KBM-7 (cell line): ENCODE measurements at places on chromosomes 3 and 15.

DNA sequence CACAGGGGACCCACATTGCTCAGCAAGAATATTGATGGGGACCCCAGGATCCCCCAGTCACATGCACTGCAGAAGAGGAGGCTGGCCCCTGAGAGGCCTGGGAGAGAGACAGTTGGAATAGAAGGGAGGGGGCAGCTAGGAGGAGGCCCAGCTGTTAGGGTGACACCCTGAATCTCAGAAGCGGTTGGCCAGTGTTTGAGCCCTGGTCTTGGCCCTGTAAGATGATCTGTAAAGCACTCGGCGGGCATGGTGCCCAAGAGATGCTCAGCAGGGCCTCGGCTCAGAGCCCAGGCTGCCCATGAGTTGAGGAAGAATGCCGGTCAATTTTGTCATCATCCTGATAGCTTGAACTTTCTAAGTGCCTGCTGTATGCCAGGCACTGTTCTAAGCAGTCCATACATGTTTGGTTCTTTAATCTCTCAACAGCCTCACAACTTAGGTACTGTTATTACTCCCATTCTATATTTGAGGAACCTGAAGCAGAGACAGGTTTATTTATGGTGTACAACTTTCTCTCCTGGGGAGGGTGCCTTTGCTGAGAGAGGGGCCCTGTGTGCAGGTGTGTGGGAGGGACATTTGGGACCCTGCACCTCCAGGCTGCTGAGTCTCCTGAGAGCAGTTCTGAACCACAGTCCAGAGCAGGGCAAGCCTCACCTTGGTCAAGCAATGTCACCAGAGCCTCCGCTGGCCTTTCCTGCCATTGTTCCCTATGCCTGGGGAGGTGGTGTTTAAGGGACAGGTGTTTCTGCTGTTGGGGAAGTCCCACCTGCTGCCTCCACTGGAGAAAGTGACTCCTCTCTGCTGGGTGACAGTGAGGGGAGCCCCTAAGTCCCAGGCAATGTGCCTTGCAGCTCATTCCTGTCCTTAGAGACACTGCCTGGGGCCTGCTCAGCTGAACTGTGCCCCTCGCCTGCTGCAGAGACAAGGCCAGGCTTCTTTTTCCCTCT, 26.0 kb downstream of the SLC6A6 start:
- DNase-seq, result no peak

GRCh38 chr3:141699897-141700296, 38.2 kb upstream of the RNF7 start:
- no peak for DNase-seq

- DNase-seq, result no peak
These were observed 11.0 kb upstream of the RAP2B start for GRCh38 chr3:153150991-153151390.

GRCh38 chr3:135762188-135762856, 203.2 kb upstream of the PPP2R3A start:
- no peak for DNase-seq

- no peak for DNase-seq
These were observed 137.9 kb upstream of the PRR20G start for GRCh38 chr3:127425505-127426443.

- no peak for DNase-seq
These were observed 134.8 kb downstream of the P2RY1 start for GRCh38 chr3:152969557-152970300.

GRCh38 chr15:56984681-56985481, 66.4 kb downstream of the TCF12 start:
- peak; percentile 39 for DNase-seq

DNA sequence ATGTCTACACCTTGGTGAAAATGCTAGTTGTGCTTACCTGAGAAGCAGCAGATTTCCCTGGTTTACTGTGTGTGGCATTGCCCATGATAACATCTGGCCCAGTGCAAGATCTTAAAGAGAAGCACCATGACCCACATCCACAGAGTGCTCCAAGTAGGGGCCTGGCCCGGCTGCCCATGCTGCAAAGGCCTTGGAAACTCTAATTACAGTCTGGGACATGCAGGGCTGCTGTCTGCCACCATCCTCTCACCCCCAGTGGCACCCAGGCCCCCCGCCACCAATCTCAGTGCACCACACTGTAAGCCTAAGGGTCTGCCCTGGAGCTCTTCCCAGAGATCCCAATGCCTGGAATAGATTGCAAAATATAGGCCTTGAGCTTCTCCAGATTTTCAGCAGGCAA, 132.6 kb downstream of the CHDH start:
- no peak for DNase-seq

GRCh38 chr3:49794431-49794830, 5.2 kb downstream of the CDHR4 start:
- DNase-seq, result no peak

GRCh38 chr3:105781871-105782270, 86.9 kb downstream of the CBLB start:
- DNase-seq, result no peak

DNA sequence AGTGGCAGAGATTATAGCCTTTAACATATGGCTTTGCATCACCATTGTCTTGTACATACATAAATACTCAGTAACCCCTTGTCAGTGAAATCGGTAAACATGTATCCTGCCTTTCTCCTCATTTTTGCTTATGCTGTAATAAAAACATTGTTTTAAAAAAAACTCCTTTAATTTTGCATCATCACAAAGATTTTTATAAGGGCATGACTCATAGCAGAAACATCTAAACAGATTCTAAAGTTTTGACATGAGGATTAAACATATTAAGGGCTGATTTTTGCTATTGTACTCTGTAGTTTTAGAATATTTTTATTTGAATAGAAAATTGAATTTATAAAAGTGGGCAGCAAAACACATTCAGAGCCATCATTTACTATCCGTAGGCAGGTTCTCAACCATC, 275.9 kb downstream of the ZIC4 start:
- DNase-seq, result no peak

- DNase-seq, result no peak
These were observed 346.9 kb upstream of the ROBO1 start for GRCh38 chr3:80114694-80115093.

DNA sequence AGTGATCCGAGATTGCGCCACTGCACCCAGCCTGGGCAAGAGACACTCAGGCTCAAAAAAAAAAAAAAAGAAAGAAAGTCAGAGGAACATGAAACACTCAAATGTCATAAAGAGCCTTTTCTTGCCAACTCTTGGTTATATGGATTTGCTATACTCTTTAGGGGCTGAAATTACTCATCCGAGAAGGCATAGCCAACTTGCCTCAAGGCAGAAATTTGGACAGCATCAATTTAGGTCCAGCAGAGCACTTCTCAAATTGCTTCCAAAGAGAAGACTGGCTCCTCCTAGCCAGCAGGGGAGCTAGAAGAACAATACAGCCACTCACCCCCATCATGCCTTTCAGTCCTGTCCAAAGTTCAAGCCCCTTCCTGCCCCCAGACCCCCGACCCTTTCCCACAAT, 43.8 kb downstream of the OSBPL10 start:
- DNase-seq, result no peak

GRCh38 chr3:169790687-169791429, 17.7 kb downstream of the MYNN start:
- DNase-seq, result no peak

DNA sequence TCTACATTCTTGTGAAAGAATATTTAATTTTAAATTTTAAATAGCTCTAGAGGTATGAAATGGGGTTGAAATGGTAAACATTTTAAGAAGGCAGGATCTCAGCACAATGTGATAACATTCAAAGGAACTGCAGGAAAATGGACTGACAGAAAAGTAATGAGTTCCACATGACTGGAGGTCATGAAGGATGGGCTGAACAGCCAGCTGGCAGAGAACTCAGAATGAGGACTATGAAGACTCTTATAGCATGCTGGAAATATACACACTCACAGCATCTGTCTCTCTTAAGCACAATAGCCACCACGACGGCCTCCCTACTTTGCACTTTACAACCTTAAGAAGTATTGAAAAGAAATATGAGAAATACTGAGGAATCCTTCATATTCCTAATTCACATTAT, 94.7 kb downstream of the TNIK start:
- no peak for DNase-seq

- no peak for DNase-seq
These were observed 984 bp downstream of the RNU6-1 start for GRCh38 chr15:67838789-67839332.

DNA sequence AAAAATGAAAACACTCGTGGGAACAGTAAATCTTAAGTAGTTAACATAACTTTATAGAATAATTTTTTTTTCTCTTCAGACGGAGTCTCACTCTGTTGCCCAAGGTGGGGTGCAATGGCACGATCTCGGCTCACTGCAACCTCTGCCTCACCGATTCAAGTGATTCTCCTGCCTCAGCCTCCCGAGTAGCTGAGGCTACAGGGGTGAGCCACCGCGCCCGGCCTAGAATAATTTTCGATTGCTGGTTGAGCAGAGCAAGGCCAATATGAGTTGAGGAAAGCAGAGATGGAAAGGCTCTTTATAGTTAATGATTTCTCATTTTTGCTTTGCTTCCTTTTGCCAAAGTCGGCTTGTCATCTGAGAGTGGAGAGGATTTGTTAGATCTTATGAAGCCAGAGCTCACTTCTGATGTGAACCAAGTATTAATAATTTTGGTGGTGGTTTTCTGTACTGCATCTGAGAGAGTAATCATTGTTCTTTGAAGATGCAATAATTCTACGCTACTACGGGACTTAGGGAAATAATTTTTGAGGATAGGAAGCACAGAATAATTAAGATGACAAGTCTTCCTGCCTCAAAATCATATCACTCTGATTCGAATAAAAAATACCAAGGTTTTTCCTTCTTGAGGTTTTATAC, 1.6 kb upstream of the GOLM2 start:
- DNase-seq, result no peak

- peak; percentile 6 for DNase-seq
These were observed 522.6 kb upstream of the SEMA6D start for GRCh38 chr15:47194718-47195117.

- DNase-seq, result no peak
These were observed 332.3 kb downstream of the FOXP1 start for GRCh38 chr3:71251156-71251775.

- no peak for DNase-seq
These were observed 68.4 kb upstream of the CD96 start for GRCh38 chr3:111473550-111473949.

DNA sequence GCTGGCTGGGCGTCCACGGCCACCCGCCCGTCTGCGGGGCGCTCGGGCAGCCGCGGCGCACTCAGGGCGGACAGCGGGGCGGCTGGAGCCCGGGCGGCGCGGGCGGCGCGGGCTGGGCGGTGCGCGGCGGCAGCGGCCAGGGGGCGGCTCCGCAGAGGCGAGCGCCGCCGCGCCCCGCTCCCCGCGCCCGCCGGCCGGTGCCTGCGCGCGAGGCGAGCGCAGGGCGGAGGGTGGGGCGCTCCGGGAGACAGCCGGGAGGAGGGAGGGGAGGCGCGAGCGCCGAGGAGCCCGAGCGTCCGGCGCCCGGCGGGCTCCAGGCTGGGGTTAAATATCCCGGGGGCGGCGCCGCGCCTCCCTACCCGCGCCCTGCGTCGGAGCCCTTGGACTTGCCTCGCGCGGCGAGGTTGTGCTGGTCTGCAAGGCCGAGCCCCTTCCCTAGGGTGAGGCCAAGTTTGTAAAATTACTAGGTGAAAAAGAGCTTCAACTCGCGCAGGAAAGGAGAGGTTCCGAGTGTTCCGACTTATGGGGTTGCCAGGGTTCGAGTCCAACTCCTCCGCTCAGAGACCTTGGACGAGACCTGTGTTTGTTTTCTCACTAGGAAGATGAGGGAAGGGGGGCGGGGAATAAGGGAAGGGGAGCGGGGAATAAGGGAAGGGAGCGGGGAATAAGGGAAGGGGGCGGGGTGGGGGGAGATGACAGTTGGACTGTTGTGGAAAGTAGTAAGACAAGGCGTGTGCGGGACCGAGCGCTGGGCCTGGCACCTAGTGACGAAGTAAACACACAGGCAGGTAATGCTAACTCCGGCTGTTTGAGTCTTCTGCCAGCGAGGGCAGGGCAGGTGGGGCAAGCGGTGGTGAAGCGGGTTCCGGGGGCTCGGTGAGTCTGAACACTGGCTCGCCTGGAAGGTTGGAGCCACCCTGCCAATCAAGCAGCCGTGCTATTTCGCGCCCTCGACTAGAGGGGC, at the start of gene TNFAIP8L3:
TNFAIP8L3 (minus strand) TSS at position 301 of the 964 bp plus-strand sequence. CDS start 311 bp downstream, outside the sequence.
- no peak for DNase-seq

DNA sequence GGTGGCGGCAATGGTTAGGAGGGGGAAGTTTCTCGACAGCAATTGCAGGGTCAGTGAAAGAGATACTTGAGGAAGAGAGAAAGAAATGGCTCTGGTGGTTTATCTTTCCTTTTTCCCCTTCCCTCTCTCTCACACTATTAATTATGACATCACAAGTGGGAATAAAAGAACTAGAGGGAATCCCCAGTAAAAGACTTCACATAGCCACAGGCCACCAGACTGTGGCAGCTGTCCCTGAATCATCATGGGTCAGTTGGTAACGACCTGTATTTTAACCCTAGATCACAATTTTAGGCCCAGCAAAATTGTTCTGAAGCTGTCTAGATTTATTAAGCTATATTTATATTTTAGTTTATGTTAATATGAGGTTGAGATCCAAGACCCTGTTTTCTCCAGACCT, 40.3 kb downstream of the MBNL1 start:
- no peak for DNase-seq

- no peak for DNase-seq
These were observed 303.8 kb upstream of the NECTIN3 start for GRCh38 chr3:110767838-110768237.

- no peak for DNase-seq
These were observed 1.6 kb downstream of the RPP25 start for GRCh38 chr15:74955017-74955416.

GRCh38 chr3:185982632-185983031, 44.8 kb upstream of the TRA2B start:
- no peak for DNase-seq

- DNase-seq, result no peak
These were observed 23.2 kb downstream of the MRPS25 start for GRCh38 chr3:15041950-15042349.

DNA sequence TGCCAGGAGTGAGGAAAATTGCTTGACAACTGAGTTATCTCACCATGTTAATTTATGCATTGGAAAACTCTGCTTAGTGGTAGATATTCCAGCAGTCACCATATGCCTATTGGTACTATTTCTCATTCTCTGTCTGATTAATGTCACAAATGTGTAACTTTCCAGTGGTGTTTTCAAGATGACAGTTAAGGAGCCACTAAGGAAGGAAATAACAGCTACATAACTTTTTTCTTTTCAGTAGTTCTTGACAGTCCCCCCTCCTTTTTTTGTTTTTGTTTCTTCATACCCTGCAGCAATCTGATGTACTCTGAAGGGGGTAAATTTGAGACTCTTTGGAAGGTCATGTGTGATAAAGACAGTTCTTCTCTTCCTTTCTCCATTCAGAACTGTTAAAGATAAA, 13.1 kb downstream of the RASA2 start:
- DNase-seq, result no peak

- no peak for DNase-seq
These were observed 4.0 kb downstream of the FMN1 start for GRCh38 chr15:33190539-33190938.

DNA sequence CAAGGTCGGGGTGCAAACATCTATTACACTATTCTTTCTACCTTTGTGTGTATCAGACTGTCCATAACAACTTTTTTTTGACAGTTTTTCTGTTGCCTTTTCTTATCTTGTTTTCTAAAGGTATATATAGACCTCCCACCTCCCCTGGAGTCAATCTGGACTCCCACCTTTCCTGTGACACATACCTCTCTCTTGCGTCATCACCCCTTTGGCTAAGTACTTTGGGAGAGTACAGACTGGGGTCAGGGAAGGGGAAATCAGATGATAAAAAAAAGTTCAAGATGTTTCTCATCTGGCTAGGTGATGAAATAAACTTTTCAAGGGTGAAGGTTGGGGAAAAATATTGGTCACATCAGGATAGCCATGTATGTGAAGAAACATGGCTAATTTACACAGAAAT, 17.2 kb downstream of the TSPAN3 start:
- peak; percentile 39 for DNase-seq

GRCh38 chr3:81198756-81199155, 562.7 kb downstream of the GBE1 start:
- no peak for DNase-seq
